ENCODE measurements at places on chromosomes 6 and 20.
A peak's percentile ranks its signal among the peaks of the same experiment; 100 is the strongest.

DNA sequence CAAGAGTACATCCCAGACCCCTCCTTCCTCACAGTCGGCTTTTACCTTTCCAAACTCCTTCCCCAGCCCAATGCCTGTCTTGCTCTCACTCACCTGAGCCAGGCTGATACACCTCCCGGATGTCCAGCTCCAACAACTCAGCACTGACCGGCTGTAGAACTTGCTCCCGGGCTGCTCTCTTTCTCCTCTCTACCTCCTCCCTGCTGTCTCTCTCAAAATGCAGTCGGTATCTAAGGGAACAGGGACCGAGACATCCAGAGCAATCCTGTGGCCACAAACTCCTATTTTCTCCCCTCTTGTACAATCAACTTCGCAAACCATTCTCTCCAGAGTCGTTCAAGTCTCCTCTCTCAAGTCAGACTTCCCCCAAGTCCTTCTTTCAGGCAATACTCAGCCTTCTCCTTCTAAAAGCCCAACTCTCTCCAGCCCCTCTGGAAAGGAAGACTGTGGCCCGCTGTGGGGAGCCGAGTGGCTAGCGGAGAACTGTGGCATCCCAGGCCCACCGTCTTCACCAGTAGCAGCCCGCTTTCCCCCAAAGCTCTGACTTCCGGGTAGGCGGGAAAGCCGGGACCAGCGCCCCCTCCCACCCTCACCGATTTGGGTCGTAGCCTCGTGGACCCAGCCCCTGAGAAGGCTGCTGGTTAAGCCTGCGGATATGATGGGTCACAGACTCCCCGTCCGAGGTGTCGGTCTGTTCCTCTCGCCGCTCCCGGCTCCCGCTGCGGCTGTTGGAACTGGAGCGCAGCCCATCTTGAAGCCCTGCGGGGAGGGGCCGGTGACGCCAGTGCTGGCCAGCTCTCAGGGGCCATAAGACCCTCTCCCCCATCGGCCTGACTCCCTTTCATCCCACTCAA, 1.1 kb downstream of the GNL1 start:
- DNase-seq: no peak

DNA sequence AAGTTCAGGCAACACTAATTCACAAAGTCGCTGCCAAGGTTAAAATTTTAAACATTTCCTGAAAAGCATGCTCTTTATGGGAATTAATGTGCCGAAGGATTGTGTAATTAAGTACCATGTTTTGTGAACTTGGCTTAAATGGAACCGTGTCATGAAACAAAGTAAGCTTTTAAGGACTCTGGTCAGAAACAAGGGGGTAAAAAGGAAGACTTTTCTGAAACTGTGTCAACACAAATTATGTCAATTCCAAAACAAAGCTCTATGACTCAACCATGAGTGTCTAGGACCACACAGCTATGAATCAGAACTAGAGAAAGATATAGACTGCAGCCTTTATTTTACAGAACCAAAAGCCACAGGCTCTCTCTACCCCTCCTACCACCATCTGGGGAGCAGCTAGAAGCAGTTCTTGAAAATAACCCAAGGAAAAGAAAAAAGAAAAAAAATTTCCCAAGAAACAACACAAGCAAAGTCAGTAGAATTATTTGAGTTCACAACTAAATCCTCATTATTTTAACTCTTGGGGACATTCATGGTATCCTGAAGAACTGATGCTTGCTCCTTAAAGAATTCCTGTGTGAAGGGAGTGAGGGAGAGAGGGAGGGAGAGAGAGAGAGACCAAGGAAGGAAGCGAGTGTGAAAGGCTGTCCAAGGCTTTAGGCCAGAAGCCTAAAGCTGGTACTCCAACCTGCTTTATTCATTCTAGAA, 81.9 kb downstream of the ZMYND8 start:
- no peak for DNase-seq

GRCh38 chr6:57257911-57258541, 35.9 kb upstream of the RAB23 start:
- DNase-seq: no peak

DNA sequence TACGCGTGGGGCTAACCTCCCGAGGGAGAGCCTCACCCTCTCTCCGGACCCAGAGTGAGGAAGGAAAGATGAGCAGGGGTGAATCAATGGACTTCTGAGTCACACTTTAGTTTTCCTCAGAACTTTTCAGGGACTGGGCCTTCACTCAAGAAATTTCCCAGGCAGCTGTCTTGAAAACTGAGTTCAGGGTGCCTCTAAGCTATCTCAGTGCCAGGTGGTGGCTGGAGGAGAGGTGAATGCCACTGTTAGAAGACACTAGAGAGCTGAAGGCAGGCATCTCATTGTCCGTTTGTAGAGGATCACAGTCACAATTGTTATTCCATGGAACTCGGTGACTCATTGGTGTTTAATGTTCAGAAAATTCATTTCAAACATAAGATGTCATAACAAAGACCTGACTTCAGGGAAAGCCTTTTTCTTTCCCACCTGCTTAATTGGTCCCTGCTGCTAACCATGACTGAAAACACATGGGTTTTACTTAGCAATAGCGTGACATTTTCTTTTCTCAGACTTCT, 5.3 kb upstream of the SERPINB6 start:
- no peak for DNase-seq

GRCh38 chr6:131124336-131125071, 10.8 kb upstream of the AKAP7 start:
- DNase-seq: no peak

- DNase-seq: peak; percentile 84
Measured at GRCh38 chr20:47677635-47678453, 107.4 kb downstream of the SULF2 start.

DNA sequence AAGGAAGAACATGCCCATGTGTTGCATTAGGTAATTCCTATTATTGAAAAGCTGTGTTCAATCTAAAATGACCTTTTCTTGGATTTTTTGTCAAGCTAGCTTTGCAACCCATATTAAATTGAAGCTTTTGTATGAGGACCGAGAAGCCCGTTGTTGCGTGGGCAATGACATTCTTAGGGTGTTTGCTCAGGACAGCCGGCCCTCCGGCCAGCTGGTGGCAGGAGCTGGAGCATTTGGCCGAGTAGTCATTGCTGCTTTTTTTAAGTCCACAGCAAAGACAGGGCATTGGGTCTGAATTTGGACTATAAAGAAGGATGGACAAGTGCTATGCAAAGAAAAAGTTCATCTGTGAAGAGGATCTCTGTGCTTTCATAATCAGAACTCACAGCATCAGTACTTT, 365.8 kb downstream of the SAMD5 start:
- no peak for DNase-seq

GRCh38 chr6:162179196-162179951, 548.2 kb downstream of the PRKN start:
- no peak for DNase-seq

Data from activated T-cell treated with anti-CD3 and anti-CD28 coated beads, Interleukin-2, amount 50 U/mL, for 48 hours (primary cell).